ENCODE measurements at places on chromosomes 12 and 14.
A peak's percentile ranks its signal among the peaks of the same experiment; 100 is the strongest.

DNA sequence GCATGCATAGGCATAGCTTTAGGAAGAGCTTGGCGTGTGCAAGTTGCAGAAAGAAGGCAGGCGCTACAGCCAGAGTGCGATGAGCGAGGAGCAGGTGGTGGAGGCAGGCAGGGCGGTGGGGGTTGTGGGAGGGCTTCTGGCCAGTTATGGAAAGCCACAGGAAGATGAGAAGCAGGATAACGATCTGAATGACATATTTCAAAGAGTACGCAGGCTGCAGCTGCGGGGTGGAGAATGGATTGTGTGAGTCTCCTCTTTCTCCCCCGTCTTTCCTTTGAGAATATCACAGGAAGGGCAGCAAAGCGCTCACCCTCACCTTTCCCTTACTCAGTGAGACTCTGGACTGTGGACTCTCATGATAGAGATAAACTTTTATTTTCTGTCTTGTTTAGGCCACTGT, 48.7 kb upstream of the PLXNC1 start:
- H3K36me3 ChIP-seq: no peaks in the 10 kb centered on the region
- no peak overlapping the region for H3K4me3 ChIP-seq
- H3K27me3 ChIP-seq: no peaks in the 10 kb centered on the region
- no peak for DNase-seq

DNA sequence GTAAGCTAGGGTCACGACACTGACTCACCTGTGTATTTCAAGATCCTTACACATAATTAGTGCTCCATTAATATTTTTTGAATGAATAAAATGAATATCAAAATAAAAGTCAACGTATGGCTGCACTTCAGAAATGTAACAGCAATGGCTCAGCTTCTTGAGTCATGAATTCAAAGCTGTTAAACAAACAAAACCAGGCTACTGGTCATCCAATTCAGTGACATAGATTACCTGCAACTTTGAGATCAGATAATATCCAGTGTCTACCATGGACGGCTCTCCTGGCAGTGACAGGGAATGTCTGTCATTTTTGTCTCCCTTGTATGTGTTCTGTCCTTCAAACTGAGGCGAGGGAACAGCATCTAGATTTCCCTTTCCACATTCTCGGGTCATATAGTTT, 225.6 kb downstream of the EFCAB11 start:
- H3K4me3 ChIP-seq: no peak overlapping the region
- no peaks in the 10 kb centered on the region for H3K36me3 ChIP-seq
- no peak overlapping the region for H3K27ac ChIP-seq
- H3K4me1 ChIP-seq: peaks cover 13% of the 10 kb centered on the region
- H3K27me3 ChIP-seq: no peaks in the 10 kb centered on the region

DNA sequence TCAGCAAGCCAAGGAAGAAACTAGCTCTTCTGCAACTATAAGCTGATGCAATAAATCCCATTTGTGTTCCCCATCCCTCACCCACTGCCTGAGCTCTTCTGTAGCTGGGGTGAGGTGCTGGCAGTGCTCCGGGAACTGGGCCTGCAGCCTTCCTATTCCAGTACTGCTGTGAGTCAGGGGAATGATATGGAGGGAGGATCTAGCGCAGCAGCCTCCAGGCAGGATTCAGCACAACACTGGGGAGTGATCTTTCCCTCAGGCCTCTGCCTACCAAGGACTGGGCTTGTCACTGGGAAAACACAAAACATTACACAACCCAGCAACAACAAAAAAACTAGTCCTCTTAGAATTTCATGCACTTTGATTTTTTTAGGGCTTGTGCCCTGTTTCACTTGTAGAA, 58.7 kb downstream of the ST8SIA1 start:
- H3K4me3 ChIP-seq: peak overlapping the region; percentile 2
- H3K27me3 ChIP-seq: no peaks in the 10 kb centered on the region
- H3K4me1 ChIP-seq: peaks cover 28% of the 10 kb centered on the region
- no peak for DNase-seq

DNA sequence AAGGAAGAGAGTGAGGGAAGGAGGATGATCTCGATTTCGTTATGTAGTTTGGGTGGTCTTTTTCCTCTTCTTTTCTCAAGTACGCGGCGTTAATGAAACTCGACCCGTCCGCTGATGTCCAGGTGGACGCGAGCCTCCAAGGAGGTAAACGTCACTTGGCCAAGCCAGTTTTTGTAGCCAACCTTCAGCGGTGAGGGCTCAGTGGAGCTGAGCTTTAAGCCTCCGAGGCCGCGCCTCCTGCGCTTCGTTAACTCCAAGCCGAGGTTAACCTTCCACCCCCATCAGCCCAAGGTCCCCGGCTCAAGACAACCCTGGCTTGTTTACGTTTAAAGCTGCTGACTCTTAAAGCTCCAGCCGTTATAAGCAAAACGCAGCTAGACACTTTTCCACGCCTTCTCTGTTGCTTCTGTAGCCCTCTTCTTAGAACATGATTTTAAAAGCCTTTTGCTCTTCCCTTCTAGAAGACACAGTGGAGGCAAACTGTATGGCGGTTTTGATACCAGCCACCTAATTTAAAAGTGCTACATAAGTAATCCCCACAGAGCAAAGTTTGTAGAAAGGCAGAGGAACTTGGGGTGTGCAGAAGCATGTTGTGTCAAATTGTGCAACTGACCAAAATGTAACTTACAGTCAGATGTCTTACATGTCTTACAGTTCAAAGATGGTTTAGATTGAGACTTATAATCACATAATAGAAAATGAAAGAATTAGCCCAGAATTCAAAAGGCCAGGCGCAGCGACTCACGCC, 923 bp upstream of the ITPR2 start:
- DNase-seq: no peak
- peaks cover 25% of the 10 kb centered on the region for H3K4me1 ChIP-seq
- H3K4me3 ChIP-seq: peak overlapping the region; percentile 71

DNA sequence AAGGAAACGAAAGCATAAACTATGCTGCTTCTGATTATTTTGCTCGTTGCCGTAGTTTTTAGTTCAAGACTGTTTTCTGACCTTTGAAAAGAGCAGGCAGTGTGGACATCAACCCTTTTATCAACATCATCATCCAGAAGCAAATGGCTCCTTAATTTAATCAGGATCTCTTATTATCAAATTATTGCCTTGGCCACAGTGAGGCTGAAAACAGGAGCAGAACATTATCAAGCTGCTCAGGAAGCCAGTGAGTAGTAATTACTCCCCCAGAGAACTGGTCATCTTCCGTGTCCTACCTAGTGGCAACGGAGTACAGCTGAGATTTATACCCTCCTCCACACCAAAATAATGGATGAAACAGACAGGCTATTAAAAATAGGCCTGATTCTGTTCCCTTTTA, 2.2 kb upstream of the DIABLO start:
- H3K27ac ChIP-seq: no peak overlapping the region
- no peak overlapping the region for H3K4me3 ChIP-seq
- no peaks in the 10 kb centered on the region for H3K36me3 ChIP-seq
- peaks cover 30% of the 10 kb centered on the region for H3K4me1 ChIP-seq
- no peaks in the 10 kb centered on the region for H3K27me3 ChIP-seq
- DNase-seq: no peak

DNA sequence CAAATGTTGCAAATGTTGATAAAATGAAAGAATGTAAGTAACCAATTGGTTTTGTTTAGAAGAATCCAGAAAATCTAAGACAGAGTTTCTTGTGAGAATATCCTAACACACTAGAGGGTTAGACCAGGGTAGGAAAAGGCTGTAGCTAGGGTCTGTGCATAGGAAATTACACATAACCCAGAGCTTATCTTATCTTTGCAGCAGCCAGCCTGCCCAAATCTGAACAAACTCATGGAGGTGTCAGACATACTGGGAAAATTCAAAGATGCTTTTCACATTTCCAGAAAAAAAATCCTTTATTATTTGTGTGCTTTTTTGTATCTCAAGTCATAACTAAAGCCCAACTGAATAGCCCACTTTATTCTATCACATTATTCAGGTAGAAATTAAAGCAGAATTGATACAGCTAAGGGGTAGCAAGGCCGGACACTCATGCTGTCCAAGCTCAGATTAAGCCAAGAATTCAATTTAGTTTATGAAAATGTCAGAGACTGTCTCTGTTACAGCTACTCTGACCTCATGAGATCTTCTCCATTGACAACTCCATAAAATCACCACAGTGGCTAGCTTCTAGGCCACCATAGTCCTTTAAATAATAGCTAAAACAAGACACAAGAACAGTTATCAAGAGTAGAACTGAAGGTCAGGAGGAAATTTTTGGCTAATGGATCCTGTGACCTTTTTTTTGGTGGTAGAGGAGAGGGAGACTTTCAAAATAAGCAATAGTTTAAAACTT, 169.6 kb upstream of the RASSF8 start:
- H3K36me3 ChIP-seq: no peaks in the 10 kb centered on the region
- H3K4me1 ChIP-seq: peaks cover 11% of the 10 kb centered on the region
- no peak for DNase-seq

DNA sequence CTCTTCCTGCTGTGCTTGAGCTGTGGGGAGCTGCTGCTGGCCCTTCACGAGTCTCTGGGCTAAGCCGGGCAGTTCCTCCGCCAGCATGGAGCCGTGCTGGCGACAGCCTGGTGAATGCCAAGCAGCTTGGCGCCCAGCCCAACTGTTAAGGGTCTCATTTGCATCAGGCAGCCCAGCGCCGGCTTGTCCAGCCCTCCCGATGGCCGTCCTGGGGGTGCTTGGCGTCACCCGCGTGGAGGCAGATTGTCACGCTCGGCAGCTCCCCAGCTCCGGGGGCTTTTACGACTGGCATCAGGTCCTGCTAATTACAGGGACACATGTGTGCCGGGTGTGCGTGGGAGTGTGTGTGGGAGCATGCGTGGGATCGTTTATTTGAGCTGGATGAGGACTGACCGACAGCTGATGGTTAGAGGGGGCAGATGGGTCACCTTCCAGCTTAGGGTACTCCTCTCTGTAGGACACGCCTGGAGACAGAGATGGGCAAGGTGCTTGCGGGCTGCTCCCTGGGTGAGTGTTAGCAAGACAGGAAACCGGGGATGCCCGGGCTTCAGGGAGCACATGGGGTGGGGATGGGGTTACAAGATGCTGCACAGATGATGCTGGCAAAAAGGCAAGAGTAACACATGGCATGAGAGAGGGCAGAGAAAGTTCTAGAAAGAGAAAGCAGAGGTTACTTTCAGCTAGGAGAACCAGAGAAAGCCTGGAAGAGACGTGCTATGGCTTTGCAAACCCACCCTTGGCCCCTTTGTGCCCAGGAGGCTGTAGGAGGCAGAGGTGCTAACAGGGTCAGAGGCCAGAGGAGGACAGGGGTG, 64.1 kb downstream of the KIF26A start:
- H3K4me1 ChIP-seq: no peaks in the 10 kb centered on the region
- H3K27ac ChIP-seq: no peak overlapping the region
- no peak for DNase-seq
- H3K36me3 ChIP-seq: no peaks in the 10 kb centered on the region

- H3K4me1 ChIP-seq: peaks cover 12% of the 10 kb centered on the region
- H3K27me3 ChIP-seq: no peaks in the 10 kb centered on the region
- H3K4me3 ChIP-seq: no peak overlapping the region
- DNase-seq: no peak
Observed at GRCh38 chr12:39621670-39622069, 2.1 kb upstream of the ABCD2 start.

- peak within 1 kb of the TSS; percentile 67 for H3K27ac ChIP-seq
- H3K36me3 ChIP-seq: peaks cover 23% of the 10 kb centered on the region
- peaks cover 21% of the 10 kb centered on the region for H3K4me1 ChIP-seq
- H3K27me3 ChIP-seq: no peaks in the 10 kb centered on the region
Observed at GRCh38 chr12:57782608-57783465, at the start of gene TSFM. Gene TSFM, plus strand, starts transcription at chr12:57782787. Its CDS starts 15 bp downstream, at chr12:57782802.

DNA sequence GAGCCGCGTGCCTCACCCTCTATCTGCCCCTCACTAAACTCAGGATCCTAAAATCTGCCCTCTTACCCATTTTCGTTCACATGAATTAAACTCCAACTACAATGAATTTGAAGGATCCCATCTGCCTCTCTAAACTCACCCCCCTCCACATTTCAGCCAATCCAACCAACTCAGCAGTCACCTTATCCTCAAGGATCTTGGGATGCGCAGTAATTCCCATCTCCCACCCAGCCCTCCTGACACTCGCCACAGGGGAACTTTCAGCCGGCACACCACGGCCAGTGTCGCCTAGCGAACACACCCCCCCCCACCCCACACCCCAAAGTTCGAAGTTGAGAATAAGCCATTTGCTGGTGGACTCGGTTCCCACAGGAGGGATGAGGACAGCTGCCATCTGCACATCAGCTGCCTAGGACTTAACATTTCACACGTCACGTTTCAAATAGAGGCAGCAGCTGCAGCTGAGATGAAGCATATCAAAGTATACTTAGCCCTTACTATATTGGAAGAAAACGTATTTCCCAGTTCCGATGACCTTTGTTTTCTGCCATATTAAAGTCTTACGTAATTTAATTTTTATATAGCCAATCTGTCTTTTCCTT, 8.7 kb upstream of the SELPLG start:
- H3K4me1 ChIP-seq: peaks cover 20% of the 10 kb centered on the region
- peaks cover 23% of the 10 kb centered on the region for H3K36me3 ChIP-seq
- H3K4me3 ChIP-seq: no peak overlapping the region
- no peak overlapping the region for H3K27ac ChIP-seq

- no peaks in the 10 kb centered on the region for H3K4me1 ChIP-seq
- H3K27me3 ChIP-seq: no peaks in the 10 kb centered on the region
- DNase-seq: no peak
Observed at GRCh38 chr12:10783252-10783651, 19.2 kb downstream of the TAS2R7 start.

GRCh38 chr12:117662220-117662619, 300.8 kb upstream of the NOS1 start:
- no peaks in the 10 kb centered on the region for H3K36me3 ChIP-seq
- no peaks in the 10 kb centered on the region for H3K27me3 ChIP-seq
- H3K4me3 ChIP-seq: no peak overlapping the region
- no peaks in the 10 kb centered on the region for H3K4me1 ChIP-seq
- DNase-seq: no peak

DNA sequence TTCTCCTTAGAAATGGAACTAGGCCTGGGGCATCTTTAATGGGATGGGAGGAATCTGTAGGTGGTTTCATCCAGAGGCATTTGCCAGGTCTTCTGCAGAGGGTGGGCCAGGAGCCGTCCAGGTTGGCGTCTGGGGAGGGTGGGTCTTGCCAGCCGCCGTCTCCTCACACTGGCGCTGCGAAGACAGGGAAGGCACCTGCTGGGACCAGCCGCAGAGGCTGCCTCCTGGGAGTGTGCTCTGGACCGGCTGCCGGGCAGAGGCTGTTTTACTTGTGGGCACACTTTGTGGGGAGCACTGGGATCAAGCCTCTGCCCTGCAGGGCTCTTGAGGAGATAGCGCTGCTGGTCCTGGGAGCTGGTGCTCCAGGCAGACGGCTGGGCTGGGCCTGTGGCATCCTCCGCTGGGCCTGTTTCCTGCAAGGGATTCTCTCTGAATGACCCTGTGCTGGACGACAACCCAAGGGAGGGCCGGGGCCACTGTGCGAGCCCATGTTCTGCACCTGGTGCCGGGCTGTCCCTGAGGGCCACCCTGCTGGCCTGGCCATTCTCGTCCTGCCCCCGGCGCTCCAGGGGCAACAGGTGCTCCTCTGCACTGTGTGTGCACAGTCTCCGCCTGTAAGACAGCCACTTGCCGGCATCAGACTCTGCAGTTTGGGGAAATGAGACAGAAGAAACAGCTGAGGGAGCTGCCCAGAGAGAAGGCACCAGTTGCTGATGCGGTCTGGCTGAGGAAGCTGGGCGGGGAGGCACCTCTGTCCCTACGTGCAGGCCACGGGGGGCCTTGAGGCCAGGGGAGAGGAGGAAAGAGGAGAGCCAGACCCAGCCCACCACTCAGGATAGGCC, 10.0 kb upstream of the TEX22 start:
- H3K36me3 ChIP-seq: no peaks in the 10 kb centered on the region
- no peak for DNase-seq
- H3K4me3 ChIP-seq: no peak overlapping the region
- H3K27me3 ChIP-seq: no peaks in the 10 kb centered on the region
- no peaks in the 10 kb centered on the region for H3K4me1 ChIP-seq

GRCh38 chr14:93713726-93714405, 74.4 kb downstream of the PRIMA1 start:
- no peaks in the 10 kb centered on the region for H3K4me1 ChIP-seq
- no peaks in the 10 kb centered on the region for H3K36me3 ChIP-seq
